ENCODE measurements at places on chromosomes 1 and 21. TPM values are rescaled to one million over a fixed set of nuclear protein-coding genes. Genes with fewer than 3 reads are reported as not detected.

DNA sequence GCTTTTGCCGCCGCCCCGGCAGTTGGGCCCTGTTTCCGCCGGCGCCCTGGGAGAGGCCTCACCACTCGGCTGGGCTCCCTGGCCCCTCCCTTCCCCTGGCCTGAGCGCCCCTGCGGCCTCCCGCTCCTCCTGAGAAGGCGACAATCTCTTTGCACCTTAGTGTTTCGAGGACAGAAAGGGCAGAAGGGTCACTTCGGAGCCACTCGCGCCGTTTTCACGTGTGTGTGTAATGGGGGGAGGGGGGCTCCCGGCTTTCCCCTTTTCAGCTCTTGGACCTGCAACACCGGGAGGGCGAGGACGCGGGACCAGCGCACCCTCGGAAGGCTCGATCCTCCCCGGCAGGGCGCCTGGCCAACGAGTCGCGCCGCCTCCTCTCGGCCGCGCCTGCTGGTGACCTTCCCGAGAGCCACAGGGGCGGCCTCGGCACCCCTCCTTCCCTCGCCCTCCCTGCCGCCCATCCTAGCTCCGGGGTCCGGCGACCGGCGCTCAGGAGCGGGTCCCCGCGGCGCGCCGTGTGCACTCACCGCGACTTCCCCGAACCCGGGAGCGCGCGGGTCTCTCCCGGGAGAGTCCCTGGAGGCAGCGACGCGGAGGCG, 432 bp upstream of the SIM2 start:
- no peak for DNase-seq

Gene LIX1L
- polyA plus RNA-seq = 45.1 TPM

- DNase-seq = no peak
These were observed 17.2 kb upstream of the OLIG2 start for GRCh38 chr21:33008333-33009051.

Gene NBPF6
- not detected for polyA plus RNA-seq

DNA sequence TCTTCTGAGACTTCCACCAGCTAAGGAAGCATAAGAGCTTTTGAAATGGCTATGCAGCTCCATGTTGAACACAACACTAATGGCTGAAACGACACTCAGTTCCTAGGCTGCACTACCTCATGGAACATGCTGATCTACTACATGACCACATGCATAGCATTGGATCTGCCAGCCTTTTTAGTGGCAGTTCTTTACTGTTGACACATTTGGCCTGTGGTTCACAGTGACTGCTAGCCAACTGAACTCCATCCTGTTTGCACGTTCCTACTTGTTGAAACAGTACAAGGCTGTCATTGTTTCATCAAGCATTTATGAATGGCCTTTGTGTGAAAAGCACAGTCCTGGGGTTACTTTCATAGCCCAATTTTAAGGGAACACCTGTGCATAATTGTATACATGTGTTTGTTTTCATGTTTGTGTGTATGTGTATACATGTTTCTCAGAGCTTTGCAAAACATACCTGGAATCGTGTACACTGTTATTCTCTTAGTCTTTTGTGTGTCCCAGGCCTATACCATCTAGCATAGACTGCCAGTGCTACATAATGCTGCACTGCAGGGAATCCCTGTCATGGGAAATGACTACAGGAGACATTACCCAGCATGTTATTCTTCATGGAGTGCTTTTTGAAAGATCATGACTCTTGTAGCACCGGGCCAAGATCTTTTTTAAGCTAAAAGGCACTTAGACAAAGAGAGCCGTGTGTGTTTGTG, 179.6 kb upstream of the ESRRG start:
- no peak for DNase-seq

Gene NES
- polyA plus RNA-seq = 79.2 TPM

Gene EPHA2
- polyA plus RNA-seq = 34.4 TPM

Measured in right lung (tissue), 10 donors.